HT1080 (cell line): ENCODE measurements at places on chromosomes 16 and 17. TPM values are rescaled to one million over a fixed set of nuclear protein-coding genes. Genes with fewer than 3 reads are reported as not detected.

Gene CYB5D1
- 4.8 and 6.4 TPM in 2 replicates for total RNA-seq

Gene EFCAB5
- total RNA-seq: 0.33 and 0.77 TPM in 2 replicates

Gene TAF15
- 27.5 and 41.3 TPM in 2 replicates for total RNA-seq

Gene ZNF768
- total RNA-seq: 67.2 and 76.7 TPM in 2 replicates

Gene OR2C1
- total RNA-seq: not detected in 2 replicates

GRCh38 chr16:77812856-77813500 lies 24.6 kb downstream of the VAT1L start:
- no peak for DNase-seq
